ENCODE measurements at places on chromosomes 3 and 15. TPM values are rescaled to one million over a fixed set of nuclear protein-coding genes. Genes with fewer than 3 reads are reported as not detected.
A peak's percentile ranks its signal among the peaks of the same experiment; 100 is the strongest.

DNA sequence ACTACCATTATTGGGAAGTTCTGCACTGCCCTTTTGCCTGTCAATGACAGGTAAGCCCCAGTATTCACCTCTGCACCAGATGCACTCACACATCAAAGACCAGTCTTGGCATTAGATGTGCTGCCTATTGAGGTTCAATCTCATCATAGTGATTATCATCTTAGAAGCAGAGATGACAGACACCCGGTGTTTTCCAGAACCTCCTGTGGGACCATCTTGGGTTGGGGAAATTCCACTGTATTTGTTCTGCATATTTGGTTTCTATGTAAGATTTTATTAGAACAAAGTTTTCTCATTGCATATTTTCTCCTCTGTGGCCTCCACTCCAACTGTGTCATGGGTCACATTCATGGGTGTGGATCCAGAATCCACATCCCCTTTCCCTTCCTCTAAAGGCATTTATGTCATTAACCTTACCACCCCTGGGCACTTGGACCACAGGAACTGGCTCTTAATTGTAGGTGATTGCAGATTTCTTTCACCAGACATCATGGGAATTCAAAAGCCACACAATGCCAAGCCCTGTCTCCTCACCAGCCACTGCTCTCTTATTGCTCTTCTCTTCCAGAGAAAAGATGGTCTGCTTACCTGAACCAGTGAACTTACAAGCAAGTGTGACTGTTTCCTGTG is 31.2 kb downstream of the PLA1A start:
- no peaks in the 10 kb centered on the region for H3K36me3 ChIP-seq
- DNase-seq = peak; percentile 63
- peaks cover 10% of the 10 kb centered on the region for H3K4me1 ChIP-seq
- H3K4me3 ChIP-seq = no peak overlapping the region
- H3K27me3 ChIP-seq = no peaks in the 10 kb centered on the region

DNA sequence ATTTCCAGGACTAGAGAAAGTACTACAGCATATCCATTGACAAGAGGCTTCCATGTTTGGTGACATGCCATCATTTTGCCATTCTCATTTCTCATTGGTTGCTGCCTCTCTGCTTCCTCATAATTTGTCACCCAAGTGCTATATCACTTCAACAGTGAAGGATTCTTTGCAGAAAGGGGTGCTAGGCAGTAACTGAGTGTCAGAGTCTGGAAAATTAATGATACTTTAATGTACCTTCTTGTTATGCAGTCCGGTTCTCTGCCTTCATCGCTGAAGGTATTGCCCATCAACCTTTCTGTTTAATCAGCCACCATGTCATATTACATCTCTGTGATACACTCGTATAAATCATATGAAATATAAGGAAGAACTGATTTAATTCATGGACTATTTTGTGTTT is 550.3 kb downstream of the ROBO2 start:
- no peaks in the 10 kb centered on the region for H3K4me1 ChIP-seq
- no peaks in the 10 kb centered on the region for H3K27me3 ChIP-seq
- no peaks in the 10 kb centered on the region for H3K36me3 ChIP-seq
- DNase-seq = no peak
- H3K27ac ChIP-seq = no peak overlapping the region

DNA sequence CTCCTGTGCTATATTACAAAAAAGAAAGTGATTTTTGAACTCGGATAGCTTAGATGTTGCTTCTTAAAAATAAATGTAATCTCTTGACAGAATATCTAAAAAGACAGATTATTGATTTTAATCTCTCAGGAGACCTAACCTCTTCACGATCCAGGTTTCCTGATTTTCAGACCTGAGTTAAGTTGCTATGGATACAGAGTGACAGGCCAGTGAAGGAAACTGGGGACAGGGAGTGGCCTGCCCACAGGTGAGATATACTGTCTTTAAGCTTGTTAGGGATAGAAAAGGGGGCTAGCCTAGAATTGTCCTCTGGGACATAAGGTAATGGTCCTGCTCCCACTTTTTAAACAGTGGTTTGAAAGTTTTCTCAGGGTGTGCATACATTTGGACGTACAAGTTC is 73.2 kb downstream of the CCNL1 start:
- no peak overlapping the region for H3K4me3 ChIP-seq
- no peak for DNase-seq
- no peaks in the 10 kb centered on the region for H3K36me3 ChIP-seq

GRCh38 chr3:137693791-137694190 is 70.3 kb upstream of the SOX14 start:
- H3K4me3 ChIP-seq = no peak overlapping the region
- DNase-seq = no peak
- no peaks in the 10 kb centered on the region for H3K36me3 ChIP-seq
- H3K27me3 ChIP-seq = no peaks in the 10 kb centered on the region

- H3K27ac ChIP-seq = no peak overlapping the region
- H3K4me1 ChIP-seq = no peaks in the 10 kb centered on the region
- DNase-seq = no peak
- no peak overlapping the region for H3K4me3 ChIP-seq
Observed at GRCh38 chr3:10783360-10784351, 32.4 kb upstream of the SLC6A11 start.

DNA sequence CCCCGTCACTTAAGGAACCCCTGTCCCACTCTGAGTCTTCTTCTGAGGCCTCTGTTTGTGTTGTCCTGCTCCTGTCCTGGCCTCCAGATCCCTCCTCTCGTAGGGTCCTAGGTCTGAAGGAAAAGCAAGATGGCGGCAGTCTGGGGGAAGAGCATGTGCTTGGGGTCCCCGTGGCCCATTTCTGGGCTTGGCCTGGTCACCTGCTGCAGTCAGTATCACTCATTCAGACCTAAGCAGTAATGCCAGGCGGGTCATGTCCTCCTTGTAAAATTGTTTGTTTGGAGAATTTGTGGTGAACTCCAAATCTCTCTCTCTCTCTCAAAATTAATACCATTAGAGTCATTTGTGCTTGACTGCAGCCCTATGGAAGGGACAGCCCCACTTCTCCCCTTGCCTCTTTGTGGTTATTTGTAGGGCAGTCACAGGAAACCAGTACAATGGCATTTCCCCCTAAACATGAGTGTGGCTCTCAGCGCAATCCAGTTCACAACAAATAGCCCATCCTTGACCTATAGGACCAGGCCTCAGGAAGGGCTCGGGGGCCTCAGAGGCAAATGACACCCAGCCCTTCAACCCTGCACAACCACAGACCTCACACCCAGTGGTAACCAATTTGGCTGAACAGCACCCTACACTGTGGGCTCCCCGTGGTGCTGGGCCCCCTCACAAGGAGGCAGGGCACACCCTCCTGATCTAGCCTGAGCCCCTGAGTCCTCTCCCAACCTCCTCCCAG is 173.5 kb downstream of the OR4M2 start:
- H3K4me1 ChIP-seq = no peaks in the 10 kb centered on the region
- no peaks in the 10 kb centered on the region for H3K27me3 ChIP-seq

- no peaks in the 10 kb centered on the region for H3K36me3 ChIP-seq
- no peak overlapping the region for H3K4me3 ChIP-seq
- DNase-seq = no peak
Observed at GRCh38 chr3:26657348-26657976, 34.9 kb downstream of the LRRC3B start.

GRCh38 chr3:40294434-40294833 is 15.1 kb upstream of the EIF1B start:
- no peak overlapping the region for H3K4me3 ChIP-seq
- no peaks in the 10 kb centered on the region for H3K4me1 ChIP-seq
- no peak for DNase-seq
- H3K27ac ChIP-seq = no peak overlapping the region
- H3K27me3 ChIP-seq = no peaks in the 10 kb centered on the region
- no peaks in the 10 kb centered on the region for H3K36me3 ChIP-seq

DNA sequence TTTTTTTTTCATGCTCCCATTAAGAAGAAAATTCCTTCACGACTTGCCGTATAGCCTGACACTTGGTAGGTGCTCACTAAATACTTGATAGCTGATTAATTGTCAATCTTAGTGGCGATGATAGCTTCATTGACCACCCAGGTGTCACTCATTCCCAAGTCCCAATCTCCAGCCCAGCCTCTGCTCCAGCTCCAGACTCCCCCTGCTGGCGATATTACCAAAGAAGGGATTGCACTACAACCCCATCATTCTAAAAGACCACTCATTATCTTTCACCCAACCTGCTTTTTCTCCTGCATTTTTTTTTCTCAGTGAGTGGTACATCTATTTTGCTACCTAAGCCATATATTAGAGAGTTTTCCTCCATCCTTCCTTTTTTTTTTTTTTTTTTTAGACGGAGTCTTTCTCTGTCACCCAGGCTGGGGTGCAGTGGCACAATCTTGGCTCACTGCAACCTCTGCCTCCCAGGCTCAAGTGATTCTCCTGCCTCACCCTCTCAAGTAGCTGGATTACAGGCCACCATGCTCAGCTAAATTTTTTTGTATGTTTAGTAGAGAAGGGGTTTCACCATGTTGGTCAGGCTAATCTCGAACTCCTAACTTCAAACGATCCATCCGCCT is 19.5 kb upstream of the COMMD2 start:
- H3K4me3 ChIP-seq = no peak overlapping the region
- H3K27me3 ChIP-seq = no peaks in the 10 kb centered on the region
- H3K36me3 ChIP-seq = no peaks in the 10 kb centered on the region
- H3K27ac ChIP-seq = no peak overlapping the region

DNA sequence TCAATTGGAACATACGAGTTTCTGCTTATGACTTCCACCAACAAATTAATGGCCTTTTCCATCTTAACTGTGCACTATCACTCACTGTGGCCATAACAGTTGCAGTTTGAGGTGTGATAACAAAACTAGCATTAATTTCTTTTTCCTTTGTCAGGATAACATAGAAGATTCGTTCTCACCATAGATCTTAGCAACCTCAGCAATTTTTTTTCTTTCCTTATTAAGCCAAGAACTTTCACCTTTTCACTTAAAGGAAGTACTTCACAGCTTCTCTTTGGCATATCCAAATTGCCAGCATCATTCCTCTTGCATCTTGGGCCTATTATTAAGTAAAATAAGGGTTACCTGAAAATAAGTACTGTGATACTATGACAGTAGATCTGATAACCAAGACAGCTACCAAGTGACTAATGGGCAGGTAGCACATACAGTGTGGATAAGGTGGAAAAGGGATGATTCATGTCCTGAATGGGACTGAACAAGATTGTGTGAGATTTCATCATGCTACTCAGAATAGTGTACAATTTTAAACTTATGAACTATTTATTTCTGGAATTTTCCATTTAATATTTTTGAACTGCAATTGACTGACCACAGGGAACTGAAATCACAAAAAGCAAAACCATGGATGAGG is 46.6 kb downstream of the CEP70 start:
- H3K27me3 ChIP-seq = no peaks in the 10 kb centered on the region
- no peak for DNase-seq
- H3K36me3 ChIP-seq = no peaks in the 10 kb centered on the region
- H3K4me1 ChIP-seq = no peaks in the 10 kb centered on the region
- no peak overlapping the region for H3K4me3 ChIP-seq

- H3K27me3 ChIP-seq = no peaks in the 10 kb centered on the region
- H3K4me3 ChIP-seq = no peak overlapping the region
- H3K4me1 ChIP-seq = no peaks in the 10 kb centered on the region
- DNase-seq = no peak
- H3K36me3 ChIP-seq = no peaks in the 10 kb centered on the region
- H3K27ac ChIP-seq = no peak overlapping the region
Observed at GRCh38 chr3:108035751-108036150, 55.1 kb downstream of the CD47 start.

DNA sequence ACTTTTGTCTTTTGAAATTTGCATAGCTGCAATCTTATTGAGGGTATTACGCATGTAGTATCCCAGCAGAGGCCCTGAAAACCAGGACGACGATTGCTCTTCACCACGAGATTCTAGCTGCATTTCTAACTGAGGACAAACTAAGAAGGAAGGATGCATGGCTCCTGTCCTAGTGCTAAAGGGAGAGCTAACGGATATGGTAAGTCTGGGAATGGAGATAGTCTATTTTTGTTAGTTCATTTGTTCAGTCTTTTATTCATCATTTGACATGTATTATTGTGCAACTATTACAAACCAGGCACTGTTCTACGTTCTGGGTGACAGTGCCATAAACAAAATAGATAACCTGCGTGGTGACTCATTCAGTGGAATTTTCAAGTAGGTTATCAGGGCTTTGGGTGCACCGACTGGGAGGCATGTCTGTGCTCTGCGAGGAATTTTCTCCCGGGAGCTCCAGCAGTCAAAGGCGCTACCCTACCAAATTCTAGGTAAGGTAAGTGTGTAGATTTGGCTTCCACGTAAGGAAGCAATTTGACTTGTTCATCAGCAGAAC is 51.9 kb upstream of the ETV5 start:
- H3K4me1 ChIP-seq = no peaks in the 10 kb centered on the region
- H3K4me3 ChIP-seq = no peak overlapping the region
- no peak overlapping the region for H3K27ac ChIP-seq
- H3K27me3 ChIP-seq = peaks cover 2% of the 10 kb centered on the region

- no peak overlapping the region for H3K27ac ChIP-seq
- H3K36me3 ChIP-seq = no peaks in the 10 kb centered on the region
- H3K4me1 ChIP-seq = no peaks in the 10 kb centered on the region
- no peak overlapping the region for H3K4me3 ChIP-seq
- H3K27me3 ChIP-seq = no peaks in the 10 kb centered on the region
Observed at GRCh38 chr15:63395730-63396151, 14.1 kb upstream of the CA12 start.

- no peaks in the 10 kb centered on the region for H3K36me3 ChIP-seq
- no peaks in the 10 kb centered on the region for H3K27me3 ChIP-seq
- no peak for DNase-seq
- no peak overlapping the region for H3K27ac ChIP-seq
- no peak overlapping the region for H3K4me3 ChIP-seq
Observed at GRCh38 chr3:182568876-182569275, 224.4 kb upstream of the ATP11B start.

The SLC38A3 gene
- 0.68 TPM for total RNA-seq

The FURIN gene
- total RNA-seq = 122 TPM

The BOC gene
- total RNA-seq = 20.2 TPM

The ADAMTS9 gene
- 7.5 TPM for total RNA-seq

The VIPR1 gene
- not detected for total RNA-seq

The ADAMTSL3 gene
- total RNA-seq = 3.0 TPM

The P2RY1 gene
- 1.4 TPM for total RNA-seq

The STARD5 gene
- total RNA-seq = 5.5 TPM

The COL6A6 gene
- 0.09 TPM for total RNA-seq

The ADPRH gene
- total RNA-seq = 2.6 TPM

The VGLL3 gene
- total RNA-seq = 53.8 TPM

The LINGO1 gene
- 4.5 TPM for total RNA-seq

The RPP25 gene
- 4.7 TPM for total RNA-seq

The CNBP gene
- 227 TPM for total RNA-seq

The CLRN1 gene
- not detected for total RNA-seq

The ATP8B4 gene
- total RNA-seq = 0.23 TPM

The OIP5 gene
- total RNA-seq = 1.7 TPM

The PRR20G gene
- not detected for total RNA-seq

The WDR93 gene
- not detected for total RNA-seq
